A673 (cell line): ENCODE measurements at places on chromosomes 7 and 10.
A peak's percentile ranks its signal among the peaks of the same experiment; 100 is the strongest.

DNA sequence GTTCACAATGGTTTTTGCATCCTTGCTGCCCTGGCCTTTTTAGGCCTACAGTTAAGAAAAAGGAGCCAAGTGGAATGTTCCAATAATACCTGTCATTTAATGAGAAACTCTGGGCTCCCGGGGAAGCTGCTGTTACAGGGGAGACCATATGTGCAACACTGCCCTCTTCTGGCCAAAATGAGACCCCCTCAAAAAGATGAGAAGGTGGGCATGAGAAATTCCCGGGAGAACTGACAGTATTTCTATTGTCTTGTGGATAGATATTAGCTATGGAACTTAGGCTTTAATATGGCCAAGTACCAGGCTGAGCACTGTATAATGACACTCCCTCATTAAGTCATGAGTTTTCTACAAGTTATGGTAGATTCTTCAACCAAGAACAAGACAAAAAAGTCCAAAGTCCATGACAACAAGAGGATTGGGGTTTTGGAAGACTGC is 99.4 kb downstream of the CCDC3 start:
- peak; percentile 81 for DNase-seq

DNA sequence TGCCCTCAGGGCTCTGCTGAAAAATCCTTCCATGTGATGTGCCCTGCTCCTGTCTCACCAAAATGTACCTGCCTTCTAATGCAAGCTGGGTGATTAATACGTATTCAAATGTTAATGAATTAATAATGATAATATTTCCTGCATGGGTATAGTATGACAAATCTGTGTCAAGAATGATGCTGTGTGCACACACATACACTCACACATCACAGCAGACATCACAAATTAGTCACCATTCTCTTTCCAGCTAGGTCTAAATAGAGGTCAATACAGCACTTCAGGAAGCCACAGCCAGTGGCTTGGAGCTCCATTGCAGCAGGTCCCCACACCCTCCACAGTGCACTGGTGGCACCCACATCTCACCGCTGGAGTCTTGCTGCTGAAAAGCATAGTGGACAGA is 681.2 kb upstream of the NRP1 start:
- no peak for DNase-seq

DNA sequence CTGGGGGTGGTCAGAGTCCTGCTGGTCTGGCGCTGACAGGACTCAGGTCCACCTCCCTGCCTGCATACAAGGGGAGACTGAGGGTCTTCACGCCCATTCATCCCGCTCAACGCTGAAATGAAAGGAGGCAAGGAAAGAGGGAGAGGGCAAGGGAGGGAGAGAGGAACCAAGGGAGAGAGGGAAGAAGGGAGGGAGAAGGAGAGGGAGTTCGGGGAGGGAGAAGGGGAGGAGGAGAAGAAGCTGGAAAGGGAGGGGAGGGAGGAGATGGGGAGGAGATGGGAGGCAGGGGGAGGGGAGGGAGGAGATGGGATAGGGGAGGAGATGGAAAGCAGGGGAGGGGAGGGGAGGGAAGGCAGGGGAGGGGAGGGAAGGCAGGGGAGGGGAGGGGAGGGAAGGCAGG is 69.4 kb upstream of the INPP5A start:
- DNase-seq, result no peak

GRCh38 chr10:102399217-102400021 is 3.9 kb downstream of the NFKB2 start:
- peak; percentile 89 for DNase-seq
